ENCODE measurements at places on chromosomes 7 and 10. TPM values are rescaled to one million over a fixed set of nuclear protein-coding genes. Genes with fewer than 3 reads are reported as not detected.

The MINDY4 gene
- total RNA-seq = 0.86 TPM

The FAM25A gene
- total RNA-seq = not detected

GRCh38 chr7:132377015-132377414, 199.3 kb downstream of the PLXNA4 start:
- no peak for DNase-seq

GRCh38 chr10:42149027-42149700, 489.2 kb downstream of the ZNF33B start:
- no peak for DNase-seq

GRCh38 chr7:26328498-26329390, 37.1 kb downstream of the SNX10 start:
- DNase-seq = peak; percentile 28

DNA sequence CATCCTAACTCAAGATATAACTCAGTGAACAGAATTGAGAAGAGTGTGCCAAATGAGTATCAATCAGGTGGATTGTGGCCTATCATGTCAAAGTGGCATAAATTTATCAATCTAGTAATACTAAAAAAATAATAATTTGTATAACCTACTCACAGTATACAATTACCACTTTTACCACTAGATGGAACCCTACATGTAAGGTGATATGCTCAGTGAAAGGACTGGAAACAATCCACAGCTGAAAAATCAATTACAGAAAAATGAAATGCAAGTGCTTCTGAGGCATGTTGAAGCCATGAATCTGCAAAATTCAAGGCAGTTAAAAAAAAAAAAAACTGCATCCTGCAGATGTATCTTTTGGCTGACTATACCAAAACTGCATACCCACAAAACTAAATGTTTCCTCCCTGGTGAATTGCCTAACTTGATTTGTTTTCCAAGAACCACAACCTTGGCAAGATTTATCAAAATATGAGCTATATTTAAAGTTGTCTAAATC, 13.9 kb downstream of the ARHGAP19 start:
- DNase-seq = peak; percentile 83

GRCh38 chr7:1717095-1717483, 47.0 kb downstream of the ELFN1 start:
- no peak for DNase-seq

GRCh38 chr7:47460251-47460989, 121.5 kb downstream of the TNS3 start:
- no peak for DNase-seq

DNA sequence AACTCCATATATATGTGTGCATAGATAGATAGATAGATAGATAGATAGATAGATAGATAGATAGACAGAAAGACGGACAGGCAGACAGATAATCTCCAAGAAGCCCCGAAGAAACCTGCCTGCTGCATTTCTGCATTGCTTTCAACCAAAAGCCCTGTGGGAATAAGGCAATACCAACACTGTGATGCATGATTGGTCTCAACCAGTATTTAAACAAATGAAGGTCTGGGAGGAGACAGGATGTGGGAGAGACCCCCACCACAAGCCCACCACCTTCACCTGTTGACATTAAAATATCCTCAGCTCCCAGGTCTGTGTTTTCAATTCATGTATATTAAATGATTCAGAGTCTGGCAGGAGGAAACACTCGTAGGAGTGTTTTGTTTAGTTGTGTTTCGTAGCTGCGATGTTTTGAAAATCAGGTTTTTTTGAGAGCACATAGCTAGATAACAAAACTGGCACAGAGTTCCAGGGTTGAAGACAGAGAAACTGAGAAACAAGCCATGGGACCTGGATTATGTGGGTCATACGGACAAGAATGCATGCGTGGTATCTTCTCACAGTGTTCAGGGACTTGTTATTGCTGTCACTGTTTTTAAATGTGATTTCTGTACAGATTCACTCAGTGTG, 200.7 kb upstream of the AHR start:
- DNase-seq = no peak

DNA sequence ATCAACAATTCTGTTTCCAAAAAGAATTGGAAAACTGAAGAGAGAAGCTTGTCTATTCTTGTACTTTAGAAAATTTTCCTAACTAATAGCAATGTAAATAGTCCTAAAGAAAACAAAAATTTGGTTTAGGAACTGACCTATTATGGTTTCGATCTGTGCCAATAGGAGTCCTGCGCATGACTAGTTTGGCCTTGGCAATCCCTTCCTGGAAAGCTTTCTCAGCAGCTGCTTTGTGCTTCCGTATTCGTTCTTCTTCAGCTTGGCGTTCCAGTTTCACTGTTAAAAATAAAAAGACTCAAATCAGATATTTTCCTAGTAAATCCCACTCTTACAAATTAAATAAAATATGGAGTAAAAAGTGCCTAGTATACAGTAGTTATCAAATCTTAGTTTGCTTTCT, 36.6 kb downstream of the FZD9 start:
- DNase-seq = no peak
